GM06990 (cell line): ENCODE measurements at places on chromosomes 2 and 18.

GRCh38 chr2:238895361-238895882 is 47.5 kb downstream of the TWIST2 start:
- DNase-seq = no peak

- no peak for DNase-seq
Observed at GRCh38 chr2:217899231-217900009, 103.4 kb downstream of the TNS1 start.

DNA sequence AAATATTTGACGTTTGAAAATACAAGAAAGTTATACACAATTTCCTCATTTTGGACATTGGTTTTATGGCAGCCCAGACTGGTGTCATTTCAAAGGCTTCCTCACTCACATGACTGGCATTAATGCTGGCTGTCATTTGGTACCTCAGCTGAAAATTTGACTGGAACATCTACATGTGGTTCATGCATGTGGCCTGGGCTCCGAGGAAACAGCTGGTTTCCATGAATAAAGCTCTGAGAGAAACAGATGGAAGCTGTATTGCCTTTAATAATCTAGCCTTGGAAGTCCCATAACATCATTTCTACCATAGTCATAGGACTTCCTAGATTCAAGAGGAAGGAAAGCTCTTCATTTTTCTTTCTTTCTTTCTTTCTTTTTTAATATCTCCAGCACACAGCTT is 42.9 kb upstream of the RIT2 start:
- no peak for DNase-seq

DNA sequence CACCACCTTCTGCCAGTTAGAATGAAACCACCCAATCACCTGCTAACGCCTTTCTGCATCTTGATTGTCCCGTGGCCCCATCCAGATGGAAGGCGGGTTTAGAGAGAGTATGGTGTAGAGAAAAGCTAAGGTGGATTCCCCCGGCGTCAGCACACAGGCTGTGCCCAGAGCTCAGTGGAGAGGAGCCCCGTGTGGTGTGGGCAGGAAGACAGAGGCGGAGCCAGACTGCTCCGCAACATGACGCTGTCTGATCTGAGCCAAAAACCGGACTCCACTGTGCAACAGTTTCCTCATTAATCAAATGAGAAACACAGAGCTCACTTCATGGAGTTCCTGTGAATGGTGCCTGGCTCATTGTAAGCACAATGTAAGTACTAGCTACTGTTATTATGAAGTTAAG is 448.1 kb upstream of the SMIM21 start:
- no peak for DNase-seq

DNA sequence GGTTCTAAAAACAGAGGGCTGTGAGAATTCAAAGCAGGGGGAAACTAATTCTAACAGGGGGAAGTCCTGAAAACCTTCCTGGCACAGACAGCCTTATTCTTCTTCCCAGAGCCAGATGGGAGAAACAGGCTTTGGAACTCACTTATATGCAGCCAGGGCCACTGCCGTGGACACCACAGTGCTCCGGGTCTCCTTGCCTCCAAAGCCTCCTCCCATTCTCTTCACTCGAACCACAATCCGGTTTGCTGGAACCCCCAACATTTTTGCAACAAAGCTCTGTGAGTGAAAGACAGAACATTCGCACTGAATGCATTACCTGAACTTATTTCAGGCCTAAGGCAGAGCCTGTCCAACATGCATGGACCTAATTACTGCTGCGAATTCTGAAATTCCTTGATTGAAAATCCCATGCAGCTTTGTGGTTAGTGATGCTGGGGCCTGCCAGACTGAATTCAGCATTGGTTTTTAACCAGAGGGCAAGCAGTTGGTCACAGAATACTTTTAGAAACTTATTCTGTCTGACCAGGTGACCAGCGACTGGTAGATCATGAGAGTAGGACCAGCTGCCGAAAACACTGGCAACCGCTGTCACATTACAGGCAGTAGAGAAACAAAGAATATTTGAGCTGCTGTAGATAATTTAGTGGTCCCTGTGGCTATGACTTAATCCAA is 48.6 kb downstream of the XDH start:
- no peak for DNase-seq

DNA sequence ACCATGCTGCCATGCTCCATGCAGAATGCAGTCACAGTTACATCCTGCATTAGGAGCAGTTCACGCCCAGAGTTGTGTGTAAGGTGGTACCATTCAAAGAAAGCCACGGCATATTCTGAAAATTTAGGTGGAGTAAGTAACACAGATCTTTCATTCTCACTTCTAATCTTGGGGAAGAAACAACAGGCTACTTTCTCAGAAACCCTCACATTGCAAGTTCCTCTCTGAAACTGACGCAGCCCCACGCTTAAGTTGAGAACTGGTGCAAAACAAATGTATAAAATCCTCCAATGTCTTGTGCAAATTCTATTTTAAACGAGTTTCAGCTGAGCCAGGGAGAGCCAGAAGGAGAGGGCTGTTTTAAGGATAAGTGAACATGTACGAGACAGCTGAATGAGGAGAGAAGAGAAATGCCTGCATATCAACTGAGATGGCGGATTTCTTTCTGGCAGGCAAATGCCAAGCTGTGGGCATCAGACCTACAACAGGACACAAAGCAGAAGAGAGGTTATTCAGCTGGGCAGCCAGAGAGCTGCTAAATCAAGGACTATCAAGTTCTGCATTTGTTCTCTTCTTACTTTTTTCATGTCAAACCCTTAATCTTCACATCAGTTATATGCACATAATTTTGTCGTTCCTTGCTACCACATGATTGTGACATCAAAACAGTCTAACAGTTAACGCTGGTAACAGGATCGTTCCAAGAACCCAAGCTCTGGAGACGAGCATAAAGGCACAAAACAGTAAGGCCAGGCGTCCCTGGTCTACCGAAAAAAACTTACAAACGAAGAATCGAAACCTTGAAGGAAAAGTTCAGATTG is 6.4 kb downstream of the ARL4C start:
- no peak for DNase-seq

GRCh38 chr18:45303026-45303425 is 312.2 kb upstream of the SLC14A2 start:
- DNase-seq = no peak

DNA sequence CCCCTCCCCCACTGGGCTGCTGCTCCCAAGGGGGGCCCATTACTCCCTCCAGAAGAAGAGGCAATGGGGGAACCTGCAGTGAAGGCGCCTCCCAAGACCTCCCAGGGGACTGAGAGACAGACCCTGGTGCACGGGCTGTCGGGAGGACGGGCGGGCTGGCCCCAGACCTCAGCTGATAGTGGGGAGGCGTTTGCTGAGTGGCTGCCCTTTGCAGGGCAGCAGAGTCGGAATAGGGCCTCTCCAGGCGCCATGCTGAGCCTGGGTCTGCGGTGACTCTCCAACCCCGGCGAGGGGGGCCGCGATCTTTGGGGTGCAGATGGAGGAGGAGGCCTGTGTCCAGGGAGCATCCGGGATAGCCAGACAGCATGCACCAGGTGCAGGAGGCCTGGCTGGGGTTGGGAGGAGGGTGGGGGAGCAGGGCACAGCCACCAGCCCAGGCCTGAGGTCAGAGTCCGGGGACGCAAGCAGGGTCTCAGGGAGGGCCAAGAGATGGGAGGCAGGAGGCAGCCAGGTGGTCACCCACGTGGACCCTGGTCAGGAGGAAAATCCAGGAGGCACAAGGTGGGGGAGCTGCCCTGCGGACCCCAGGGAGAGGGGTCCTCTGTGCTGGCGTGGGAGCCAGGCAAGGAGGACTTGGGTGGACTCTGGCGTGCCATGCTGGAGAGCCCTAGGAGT is 11.0 kb downstream of the CROCC2 start:
- DNase-seq = no peak

DNA sequence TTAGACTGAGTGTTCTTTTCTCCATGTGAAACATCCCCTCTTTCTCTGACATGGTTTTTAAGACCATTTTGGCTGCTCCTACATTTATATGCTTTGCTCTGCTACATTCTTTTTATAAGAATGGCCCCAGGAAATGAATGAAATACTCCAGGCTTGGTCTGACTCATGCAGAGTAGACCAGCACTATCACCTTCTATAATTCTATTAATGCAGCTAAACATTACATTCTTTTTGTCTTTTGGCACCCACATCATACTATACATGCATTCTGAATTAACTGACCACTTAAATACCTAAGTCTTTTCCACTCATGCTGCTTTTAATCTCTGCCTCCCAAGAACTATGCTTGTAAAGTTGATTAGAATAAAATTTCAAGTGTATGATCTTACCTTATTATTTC is 94.1 kb downstream of the AAK1 start:
- no peak for DNase-seq
